Liver (tissue), 10 donors: ENCODE measurements at places on chromosomes 6 and 20. TPM values are rescaled to one million over a fixed set of nuclear protein-coding genes. Genes with fewer than 3 reads are reported as not detected.

- no peak for DNase-seq
- no peaks in the 10 kb centered on the region for H3K27me3 ChIP-seq
- H3K4me3 ChIP-seq: no peak overlapping the region
These were observed 605.5 kb downstream of the HDGFL1 start for GRCh38 chr6:23174781-23175361.

GRCh38 chr6:148538261-148539190, 195.9 kb downstream of the SASH1 start:
- H3K4me3 ChIP-seq: no peak overlapping the region
- no peaks in the 10 kb centered on the region for H3K27me3 ChIP-seq
- no peak for DNase-seq
- H3K27ac ChIP-seq: no peak overlapping the region
- no peaks in the 10 kb centered on the region for H3K4me1 ChIP-seq
- H3K36me3 ChIP-seq: peaks cover 41% of the 10 kb centered on the region

DNA sequence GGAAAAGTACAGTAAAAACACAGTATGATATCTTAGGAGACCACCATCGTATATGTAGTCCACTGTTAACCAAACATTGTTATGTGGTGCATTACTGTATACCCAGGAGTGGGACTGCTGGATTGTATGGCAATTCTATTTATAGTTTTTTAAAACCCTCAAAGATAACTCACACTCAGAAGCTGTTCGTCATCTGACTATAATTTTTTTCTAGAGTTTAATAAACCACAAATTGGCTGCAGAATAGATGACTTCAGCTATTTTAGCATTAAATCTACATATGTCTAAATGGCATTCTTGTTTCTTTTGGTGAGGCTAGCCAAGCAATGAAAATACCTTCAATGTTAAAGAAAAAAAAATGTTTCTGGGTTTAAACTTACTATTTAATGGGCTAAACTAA, 134.2 kb upstream of the BMP5 start:
- DNase-seq: no peak
- H3K27ac ChIP-seq: no peak overlapping the region
- no peak overlapping the region for H3K4me3 ChIP-seq
- H3K4me1 ChIP-seq: no peaks in the 10 kb centered on the region
- H3K27me3 ChIP-seq: no peaks in the 10 kb centered on the region

- no peaks in the 10 kb centered on the region for H3K27me3 ChIP-seq
- H3K36me3 ChIP-seq: no peaks in the 10 kb centered on the region
- H3K27ac ChIP-seq: no peak overlapping the region
- H3K4me3 ChIP-seq: no peak overlapping the region
These were observed 207.5 kb downstream of the FOXC1 start for GRCh38 chr6:1817033-1817761.

GRCh38 chr6:105170059-105170458, 9.8 kb downstream of the POPDC3 start:
- H3K36me3 ChIP-seq: no peaks in the 10 kb centered on the region
- no peak for DNase-seq
- no peak overlapping the region for H3K4me3 ChIP-seq

DNA sequence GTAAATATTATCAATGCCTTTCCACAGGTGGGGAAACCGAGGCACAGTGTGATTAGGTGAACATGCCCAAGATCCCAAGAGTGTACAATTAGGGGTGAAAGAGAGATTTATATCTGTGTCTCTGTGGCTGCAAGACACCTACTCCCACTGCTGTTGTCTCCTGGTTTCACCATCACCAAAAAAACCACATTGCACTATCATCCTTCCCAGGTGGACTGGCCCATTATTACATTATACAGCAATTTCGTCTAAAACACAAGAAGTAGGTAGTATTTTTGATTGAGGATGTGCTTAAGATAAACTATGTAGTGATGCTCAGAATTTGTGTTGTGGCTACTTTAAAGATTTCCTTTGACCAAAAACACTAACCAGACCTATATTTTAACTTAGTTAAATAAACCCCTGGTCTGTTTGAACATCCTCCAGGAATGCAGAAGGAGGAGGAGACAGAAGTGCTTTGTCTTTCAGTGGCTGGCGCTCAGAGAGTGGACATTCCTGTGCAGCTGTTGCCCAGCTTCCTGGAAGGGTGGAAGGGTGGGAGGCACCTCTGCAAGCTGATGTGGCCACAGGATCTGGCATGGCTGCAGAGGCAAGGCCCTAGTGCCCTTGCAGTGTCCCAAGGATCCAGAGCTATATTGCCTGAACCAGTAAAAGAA, 23.8 kb downstream of the DCBLD1 start:
- H3K27me3 ChIP-seq: no peaks in the 10 kb centered on the region
- H3K27ac ChIP-seq: no peak overlapping the region
- H3K4me3 ChIP-seq: no peak overlapping the region
- no peak for DNase-seq

GRCh38 chr6:18501663-18502013, 114.5 kb downstream of the RNF144B start:
- no peaks in the 10 kb centered on the region for H3K27me3 ChIP-seq
- no peak overlapping the region for H3K4me3 ChIP-seq
- H3K4me1 ChIP-seq: peaks cover 6% of the 10 kb centered on the region
- H3K27ac ChIP-seq: no peak overlapping the region
- no peak for DNase-seq
- no peaks in the 10 kb centered on the region for H3K36me3 ChIP-seq

DNA sequence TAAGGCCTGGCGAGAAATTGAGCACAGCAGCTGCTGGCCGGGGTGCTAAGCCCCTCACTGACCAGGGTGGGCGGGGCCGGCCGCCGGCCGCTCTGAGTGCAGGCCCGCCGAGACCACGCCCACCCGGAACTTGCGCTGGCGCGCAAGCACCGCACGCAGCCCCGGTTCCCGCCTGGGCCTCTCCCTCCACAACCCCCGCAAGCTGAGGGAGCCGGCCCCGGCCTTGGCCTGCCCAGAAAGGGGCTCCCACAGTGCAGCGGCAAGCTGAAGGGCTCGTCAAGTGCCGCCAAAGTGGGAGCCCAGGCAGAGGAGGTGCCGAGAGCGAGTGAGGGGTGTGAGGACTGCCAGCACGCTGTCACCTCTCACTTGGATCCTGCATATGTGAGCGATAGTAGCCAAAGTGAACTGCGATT, 251.2 kb downstream of the GJA1 start:
- H3K4me3 ChIP-seq: no peak overlapping the region
- no peaks in the 10 kb centered on the region for H3K36me3 ChIP-seq
- no peak for DNase-seq
- no peaks in the 10 kb centered on the region for H3K4me1 ChIP-seq

GRCh38 chr6:75234126-75234865, 9.3 kb downstream of the COX7A2 start:
- peaks cover 2% of the 10 kb centered on the region for H3K4me1 ChIP-seq
- H3K27ac ChIP-seq: no peak overlapping the region
- peaks cover 18% of the 10 kb centered on the region for H3K36me3 ChIP-seq
- no peaks in the 10 kb centered on the region for H3K27me3 ChIP-seq
- no peak overlapping the region for H3K4me3 ChIP-seq

GRCh38 chr6:152671171-152671570, 26.5 kb upstream of the MYCT1 start:
- no peak for DNase-seq
- H3K4me1 ChIP-seq: no peaks in the 10 kb centered on the region
- no peaks in the 10 kb centered on the region for H3K36me3 ChIP-seq
- H3K27ac ChIP-seq: no peak overlapping the region

GRCh38 chr6:159433550-159433949, 259.5 kb downstream of the SOD2 start:
- no peak overlapping the region for H3K4me3 ChIP-seq
- no peaks in the 10 kb centered on the region for H3K27me3 ChIP-seq
- no peak overlapping the region for H3K27ac ChIP-seq
- H3K4me1 ChIP-seq: no peaks in the 10 kb centered on the region
- H3K36me3 ChIP-seq: no peaks in the 10 kb centered on the region

GRCh38 chr6:40714576-40715564, 127.7 kb upstream of the LRFN2 start:
- peak; percentile 62 for DNase-seq
- no peak overlapping the region for H3K27ac ChIP-seq
- no peaks in the 10 kb centered on the region for H3K27me3 ChIP-seq
- H3K4me1 ChIP-seq: no peaks in the 10 kb centered on the region
- H3K4me3 ChIP-seq: no peak overlapping the region

- DNase-seq: no peak
- H3K27me3 ChIP-seq: no peaks in the 10 kb centered on the region
- H3K4me1 ChIP-seq: peaks cover 54% of the 10 kb centered on the region
- no peaks in the 10 kb centered on the region for H3K36me3 ChIP-seq
- peak overlapping the region; percentile 89 for H3K27ac ChIP-seq
These were observed 4.6 kb upstream of the CHRNA4 start for GRCh38 chr20:63365601-63366389.

GRCh38 chr6:133170602-133171001, 70.6 kb upstream of the EYA4 start:
- H3K27ac ChIP-seq: no peak overlapping the region

DNA sequence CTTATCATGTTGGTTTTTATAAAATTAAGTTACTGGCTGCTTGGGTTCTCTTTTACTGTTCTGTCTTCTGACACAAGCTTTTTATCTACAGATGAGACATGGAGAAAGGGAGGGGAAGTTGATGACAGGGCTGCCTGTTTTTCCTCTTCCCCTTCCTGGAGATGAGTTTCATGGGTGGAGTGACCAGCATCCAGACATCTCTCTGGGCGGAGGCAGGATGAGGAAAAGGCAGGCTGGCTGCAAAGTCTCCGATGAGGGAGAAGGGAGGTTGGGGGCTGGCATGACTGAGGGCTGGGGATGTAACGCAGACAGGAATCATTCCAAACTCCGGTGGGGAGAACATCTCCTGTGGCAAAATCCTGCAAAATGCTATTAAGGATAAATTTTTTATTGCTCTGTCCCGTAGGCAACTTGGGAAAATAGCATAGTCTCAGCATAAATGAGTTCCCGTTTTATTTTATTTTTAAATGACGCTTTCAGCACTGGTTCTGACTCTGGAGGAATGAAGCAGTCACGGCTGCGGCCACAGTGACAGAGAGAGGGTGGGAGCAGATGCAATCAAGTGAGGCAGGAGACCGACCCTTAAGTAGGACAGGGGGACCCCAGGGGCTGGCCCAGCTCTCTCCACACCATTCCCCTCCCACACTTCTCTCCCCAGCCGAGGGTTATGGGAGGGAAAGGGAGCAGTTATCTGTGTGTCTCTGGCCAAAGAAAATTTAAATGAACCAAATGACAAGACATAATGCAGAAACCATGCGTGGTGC, 108.8 kb upstream of the PMEPA1 start:
- H3K27me3 ChIP-seq: peaks cover 5% of the 10 kb centered on the region
- H3K4me1 ChIP-seq: no peaks in the 10 kb centered on the region
- H3K36me3 ChIP-seq: no peaks in the 10 kb centered on the region

GRCh38 chr20:58622671-58623578, 28.2 kb upstream of the STX16 start:
- no peak overlapping the region for H3K27ac ChIP-seq
- DNase-seq: no peak
- H3K4me3 ChIP-seq: no peak overlapping the region
- H3K4me1 ChIP-seq: no peaks in the 10 kb centered on the region

GRCh38 chr6:167892835-167893815, 66.4 kb downstream of the AFDN start:
- peaks cover 1% of the 10 kb centered on the region for H3K36me3 ChIP-seq
- no peak overlapping the region for H3K27ac ChIP-seq
- no peaks in the 10 kb centered on the region for H3K27me3 ChIP-seq
- DNase-seq: no peak
- no peaks in the 10 kb centered on the region for H3K4me1 ChIP-seq
- H3K4me3 ChIP-seq: no peak overlapping the region

GRCh38 chr20:22802296-22802695, 217.9 kb upstream of the FOXA2 start:
- no peak overlapping the region for H3K4me3 ChIP-seq
- no peak overlapping the region for H3K27ac ChIP-seq
- peaks cover 1% of the 10 kb centered on the region for H3K4me1 ChIP-seq
- H3K27me3 ChIP-seq: peaks cover 6% of the 10 kb centered on the region

Gene ULBP3
- polyA plus RNA-seq: not detected

Gene SLC12A5
- polyA plus RNA-seq: 1.5 TPM

Gene GNMT
- polyA plus RNA-seq: 119 TPM

Gene EYA4
- polyA plus RNA-seq: not detected

Gene BPIFB2
- polyA plus RNA-seq: 0.33 TPM

Gene MAP1LC3A
- polyA plus RNA-seq: 38.8 TPM

Gene DEF6
- polyA plus RNA-seq: 1.6 TPM

Gene ABT1
- 10.7 TPM for polyA plus RNA-seq

Gene GPR6
- polyA plus RNA-seq: not detected

Gene OPRM1
- polyA plus RNA-seq: not detected

Gene PGBD1
- 0.93 TPM for polyA plus RNA-seq

Gene AHCY
- polyA plus RNA-seq: 56.0 TPM

Gene DAAM2
- polyA plus RNA-seq: 1.9 TPM

Gene EZR
- 22.0 TPM for polyA plus RNA-seq

Gene MOXD1
- polyA plus RNA-seq: 0.14 TPM
